Left renal pelvis (tissue), 4 donors: ENCODE measurements at places on chromosomes 3 and 15.

- DNase-seq: no peak
These were observed 3.0 kb downstream of the CCR8 start for GRCh38 chr3:39332525-39332924.

DNA sequence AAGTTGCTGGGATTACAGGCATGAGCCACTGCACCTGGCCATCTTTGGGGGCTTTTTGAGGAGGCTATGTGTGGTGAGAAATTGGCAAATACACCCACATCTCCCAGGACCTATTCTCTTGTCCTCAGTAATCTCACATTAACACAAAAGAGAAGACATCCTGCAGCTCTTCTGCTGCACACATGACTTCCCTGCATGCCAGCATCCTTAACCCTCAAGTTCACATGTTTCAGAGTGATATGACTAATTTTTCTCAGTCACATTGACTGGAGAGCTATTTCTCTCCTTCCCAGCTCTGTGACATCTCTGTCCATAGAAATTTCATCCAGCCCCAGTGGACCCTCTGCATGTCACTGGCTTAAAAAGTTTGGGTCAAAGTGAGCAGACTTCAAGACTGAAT lies 1.9 kb upstream of the SKIC8 start:
- DNase-seq: no peak

DNA sequence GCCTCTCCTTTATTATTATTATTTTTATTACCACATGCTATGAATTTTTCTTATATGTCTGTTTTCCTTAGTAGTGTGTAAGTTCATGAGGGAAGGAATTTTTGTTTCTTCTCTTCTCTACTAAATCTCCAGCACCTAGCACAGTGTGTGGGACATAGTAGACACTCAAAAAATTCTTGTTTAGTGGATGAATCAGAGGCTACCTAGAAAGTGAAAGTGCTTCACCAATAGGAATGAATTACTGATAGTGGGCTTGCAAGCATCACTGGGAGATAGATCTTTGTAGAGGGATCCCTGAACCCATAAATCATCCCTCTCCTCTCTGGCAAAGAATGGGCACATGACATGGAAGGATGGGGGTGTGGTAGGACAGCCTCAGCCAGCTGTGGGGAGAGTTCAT lies 8.5 kb downstream of the SPTBN5 start:
- DNase-seq: no peak

DNA sequence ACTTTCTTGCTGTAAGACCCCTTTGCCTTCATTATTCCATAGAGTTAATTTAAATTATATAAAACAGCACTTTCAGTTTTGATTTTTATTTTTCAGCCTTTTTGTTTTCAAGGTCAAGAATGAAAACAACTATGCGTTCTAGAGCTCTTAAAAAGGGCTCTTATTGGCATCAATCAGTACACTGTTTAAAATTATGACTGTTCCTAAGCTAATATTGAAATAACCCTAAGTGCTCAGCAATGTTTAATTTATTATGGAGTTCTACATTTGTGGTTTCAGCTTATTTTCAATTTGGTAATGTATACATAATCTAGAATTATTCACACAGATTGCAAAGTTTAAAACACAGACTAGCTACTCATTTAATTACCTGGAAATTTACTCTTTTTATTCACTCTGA lies 179.4 kb downstream of the MBNL1 start:
- no peak for DNase-seq

DNA sequence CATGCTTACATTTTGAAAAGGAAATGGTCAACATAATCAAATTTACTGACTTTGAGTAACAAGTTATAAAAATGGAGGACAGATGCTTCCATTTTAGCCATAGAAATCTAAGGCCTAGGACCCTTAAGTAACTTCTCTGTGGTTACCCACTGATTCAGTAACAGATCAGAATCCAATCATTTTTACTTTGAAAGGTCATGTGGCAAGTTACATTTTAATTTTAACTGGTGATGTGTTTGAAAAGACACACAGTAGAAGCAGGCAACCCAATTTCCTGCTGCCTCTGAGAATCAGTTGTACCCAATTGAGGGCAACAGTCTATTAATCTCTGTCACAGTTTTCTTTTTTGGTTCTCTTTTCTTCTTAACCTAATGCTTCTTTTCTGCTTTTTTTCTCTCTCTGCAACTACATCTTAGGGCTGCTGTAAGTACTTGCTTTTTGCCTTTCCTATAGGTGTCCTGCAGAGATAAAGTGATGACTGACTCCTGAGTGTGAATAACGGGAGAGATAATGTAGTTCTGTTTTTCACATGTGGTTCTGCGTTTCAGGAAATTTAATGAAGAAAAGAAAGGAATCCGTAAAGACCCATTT lies 3.3 kb downstream of the ZWILCH start:
- no peak for DNase-seq

- no peak for DNase-seq
These were observed 36.4 kb downstream of the EPHB3 start for GRCh38 chr3:184597829-184598573.

DNA sequence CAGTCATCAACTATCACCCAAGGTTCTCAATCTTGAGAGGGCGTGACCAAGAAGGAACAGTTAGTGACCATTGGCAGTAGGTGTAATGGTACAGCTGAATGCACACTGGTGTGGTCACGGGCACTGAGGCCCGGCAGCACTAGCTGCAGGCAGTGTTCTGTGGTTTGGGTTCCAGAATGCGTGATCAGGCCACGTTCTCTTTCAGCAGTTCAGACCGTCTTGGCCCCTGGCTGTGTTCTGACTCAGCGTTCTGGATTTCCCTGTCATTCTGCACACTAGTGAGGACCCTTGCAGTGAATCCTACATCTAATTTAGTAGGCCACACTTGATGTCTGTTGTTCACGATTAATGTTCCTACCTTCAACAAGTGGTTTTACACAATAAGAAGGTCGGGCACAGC lies 220.5 kb upstream of the SLCO3A1 start:
- no peak for DNase-seq
